ENCODE measurements at places on chromosomes 11 and 22.
A peak's percentile ranks its signal among the peaks of the same experiment; 100 is the strongest.

DNA sequence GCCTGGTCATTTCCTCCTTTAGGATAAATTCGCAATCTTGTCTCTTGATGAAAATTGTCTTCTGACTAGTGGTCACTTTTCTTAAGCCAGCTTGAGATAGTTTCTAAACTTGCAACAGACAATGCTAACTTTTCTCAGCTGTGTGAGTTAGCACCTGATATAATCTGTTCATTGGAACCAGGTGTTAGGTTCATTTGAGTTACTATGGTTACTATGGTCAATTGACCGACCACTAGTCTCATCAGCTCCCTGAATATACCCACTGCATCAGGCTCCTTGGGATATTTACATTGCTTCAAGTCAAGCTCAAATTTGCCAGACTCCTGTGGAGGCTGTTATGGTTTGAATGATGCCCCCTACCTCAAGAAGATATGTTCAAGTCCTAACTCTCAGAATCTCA, 54.5 kb downstream of the SC5D start:
- no peak for DNase-seq

DNA sequence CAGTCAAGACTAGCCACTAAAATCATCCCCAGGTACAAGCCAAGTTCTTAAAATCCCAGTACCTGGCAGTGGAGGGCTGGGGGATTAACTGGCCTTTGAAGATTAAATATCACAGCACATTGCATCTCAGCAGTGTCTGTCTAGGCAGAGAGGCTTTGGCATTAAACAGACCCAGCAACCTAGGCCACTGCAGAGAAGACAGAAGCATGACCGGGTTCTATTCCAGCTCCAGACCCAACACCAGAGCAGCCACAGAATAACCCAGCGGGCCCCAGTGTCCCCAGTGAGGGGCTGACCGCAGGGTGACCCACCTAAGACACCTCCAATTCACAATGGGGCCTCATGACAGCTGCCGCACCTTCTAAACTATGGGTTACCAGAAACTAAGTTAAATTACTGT, 88.2 kb downstream of the SHANK2 start:
- no peak for DNase-seq

DNA sequence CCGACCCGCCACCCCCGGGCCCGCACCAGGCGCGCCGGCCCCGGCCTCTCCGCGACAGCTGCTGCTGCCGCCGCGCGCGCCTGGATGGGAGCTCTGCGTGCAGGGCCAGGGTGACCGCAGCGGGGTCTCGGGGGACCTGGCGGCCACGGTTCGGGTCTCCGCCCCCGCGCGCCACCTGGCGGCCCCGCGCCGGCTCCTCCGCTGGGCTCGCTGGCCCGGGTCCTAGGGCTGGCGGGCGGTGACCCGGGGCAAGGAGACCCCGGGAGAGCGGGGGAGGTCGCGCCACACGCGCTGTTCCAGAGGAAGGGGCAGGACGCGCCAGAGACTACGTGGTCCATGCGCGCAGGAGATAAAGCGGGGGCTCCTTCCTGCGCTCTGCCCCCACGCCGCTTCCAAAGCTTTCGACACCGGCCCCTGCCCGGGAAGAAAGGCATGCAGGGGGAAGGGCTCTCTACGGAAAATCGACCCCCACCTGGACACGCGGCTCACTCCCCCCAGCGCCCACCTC, 562 bp downstream of the SHANK2 start:
- DNase-seq, result peak; percentile 52

DNA sequence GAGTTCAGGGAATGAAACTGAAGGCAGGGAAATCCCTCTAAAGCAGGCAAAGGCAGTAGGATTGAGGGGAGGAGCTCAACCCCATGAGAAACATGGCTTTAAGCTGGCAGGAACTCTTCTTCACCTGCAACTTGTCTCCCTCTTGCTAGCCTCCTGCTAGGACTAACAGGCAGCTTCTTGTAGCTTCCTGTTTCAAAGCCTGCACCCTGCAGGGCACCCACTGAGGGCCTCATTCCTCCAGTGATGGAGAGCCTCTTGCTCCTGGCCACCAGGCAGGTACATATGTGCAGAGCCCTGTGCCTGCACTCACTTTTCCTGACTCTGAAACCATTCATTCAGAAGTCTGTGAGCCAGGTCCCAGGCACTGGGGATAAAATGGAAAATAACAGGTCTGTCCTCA, 137.0 kb downstream of the SERGEF start:
- no peak for DNase-seq

GRCh38 chr22:44033694-44034093, 9.6 kb downstream of the PARVB start:
- no peak for DNase-seq

- DNase-seq, result peak; percentile 67
These were observed 6.7 kb upstream of the AHNAK start for GRCh38 chr11:62553080-62553838.

GRCh38 chr22:49091451-49091850, 736.2 kb downstream of the BRD1 start:
- no peak for DNase-seq

GRCh38 chr11:57978686-57979531, 44.8 kb upstream of the OR9Q1 start:
- DNase-seq, result no peak

GRCh38 chr22:35835267-35835997, 117.8 kb downstream of the APOL5 start:
- DNase-seq, result no peak

- no peak for DNase-seq
These were observed 7.7 kb upstream of the GLYATL1B start for GRCh38 chr11:59078435-59078834.

- no peak for DNase-seq
These were observed 167.3 kb downstream of the TBC1D22A start for GRCh38 chr22:46929710-46930204.

DNA sequence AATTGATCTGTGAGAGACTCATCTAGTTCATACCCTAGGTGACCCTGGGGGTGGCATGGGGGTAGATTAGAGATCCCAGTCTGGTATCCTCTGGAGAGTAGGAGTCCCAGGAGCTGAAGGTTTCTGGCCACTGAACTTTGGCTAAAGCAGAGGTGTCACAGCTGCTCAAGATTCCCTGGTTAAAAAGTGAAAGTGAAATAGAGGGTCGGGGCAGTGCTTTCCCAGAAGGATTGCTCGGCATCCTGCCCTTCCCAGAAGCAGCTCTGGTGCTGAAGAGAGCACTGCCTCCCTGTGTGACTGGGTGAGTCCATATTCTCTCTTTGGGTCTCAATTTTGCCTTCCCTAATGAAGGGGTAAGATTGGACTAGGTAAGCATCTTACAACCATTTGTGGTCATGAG, 653 bp downstream of the IL18BP start:
- DNase-seq, result no peak

- DNase-seq, result no peak
These were observed 802 bp downstream of the TENM4 start for GRCh38 chr11:79439886-79440570.

GRCh38 chr22:37213941-37214730, 1.9 kb upstream of the SSTR3 start:
- no peak for DNase-seq

DNA sequence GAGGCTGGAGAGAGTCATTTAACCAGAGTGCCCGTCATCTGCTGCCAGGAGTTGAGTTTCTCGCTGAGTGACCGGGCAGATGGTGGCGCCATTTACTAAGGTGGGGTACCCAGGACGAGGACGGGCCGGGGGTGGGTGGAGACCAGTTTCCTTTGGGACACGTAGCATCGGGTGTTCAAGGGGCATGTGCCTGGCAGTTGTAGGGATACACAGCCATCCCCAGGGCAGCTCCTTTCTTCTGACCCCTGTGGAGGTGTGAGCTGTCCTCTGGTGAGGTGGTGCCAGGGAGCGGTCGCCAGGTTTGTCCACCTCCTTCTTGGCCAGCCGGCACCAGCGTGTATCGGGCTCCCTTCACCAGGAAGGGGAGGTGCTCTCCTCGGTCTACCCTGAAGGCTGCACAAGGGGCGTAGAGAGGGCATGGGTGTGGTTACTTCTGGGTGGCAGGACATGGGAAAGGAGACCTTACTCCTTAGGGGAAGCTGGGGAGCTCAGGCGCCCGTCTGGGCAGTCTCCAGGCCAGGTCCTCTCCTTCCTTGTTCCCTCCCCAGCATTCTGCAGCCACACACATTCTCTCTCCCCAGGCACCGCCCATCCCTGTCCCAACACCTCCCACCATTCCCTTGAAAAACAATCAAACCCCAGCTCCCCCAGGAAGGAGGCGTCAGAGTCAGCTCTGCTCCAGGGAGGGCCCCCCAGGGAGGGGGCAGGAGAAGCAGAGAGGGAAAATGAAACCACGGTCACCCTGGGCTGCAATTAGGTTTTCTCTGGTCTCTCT, 10.3 kb upstream of the MB start:
- DNase-seq, result peak; percentile 26

GRCh38 chr11:47001781-47002181, 65.2 kb downstream of the CSTPP1 start:
- no peak for DNase-seq

- DNase-seq, result no peak
These were observed 3.1 kb upstream of the IRAG1 start for GRCh38 chr11:10696468-10697322.

GRCh38 chr11:72069787-72070251, 10.5 kb downstream of the NUMA1 start:
- no peak for DNase-seq

DNA sequence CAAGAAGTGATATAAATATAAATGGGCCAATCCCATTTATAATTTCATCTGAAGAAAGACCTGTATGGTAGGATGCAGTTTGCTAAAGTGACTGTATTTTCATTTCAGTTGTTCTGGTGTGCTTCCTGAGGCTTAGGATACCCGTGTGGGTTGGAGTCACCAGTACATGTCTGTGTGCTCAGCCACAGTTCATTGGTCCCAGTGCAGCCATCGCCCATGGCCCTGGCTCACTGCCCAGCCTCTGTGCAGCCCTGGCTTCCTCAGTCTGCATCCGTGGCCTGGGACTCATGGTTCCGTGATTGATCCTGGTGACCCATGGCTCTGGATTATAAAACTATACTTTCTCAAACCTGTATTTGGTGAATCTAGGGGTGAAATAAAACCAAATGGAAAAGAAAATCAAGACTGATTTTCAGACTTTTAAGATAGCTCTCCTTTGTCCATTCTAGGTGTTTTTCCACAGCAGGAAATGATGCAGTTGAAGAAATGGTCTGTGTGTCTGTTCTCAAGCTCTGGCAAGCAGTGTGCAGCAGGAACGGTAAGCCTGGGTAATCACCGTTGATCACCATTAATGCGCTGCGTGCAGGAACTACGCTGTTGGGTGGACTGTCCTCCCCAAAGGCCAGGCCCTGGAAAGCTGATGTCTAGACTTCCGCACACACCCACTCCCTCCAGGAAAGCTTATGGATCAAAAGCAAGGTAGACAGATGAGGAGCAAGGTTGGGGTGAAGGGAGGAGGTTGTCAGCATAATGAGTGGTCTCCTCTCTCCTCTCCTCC, 27.2 kb downstream of the TTC12 start:
- no peak for DNase-seq

- peak; percentile 52 for DNase-seq
These were observed 13.0 kb upstream of the OR6A2 start for GRCh38 chr11:6812390-6813005.

DNA sequence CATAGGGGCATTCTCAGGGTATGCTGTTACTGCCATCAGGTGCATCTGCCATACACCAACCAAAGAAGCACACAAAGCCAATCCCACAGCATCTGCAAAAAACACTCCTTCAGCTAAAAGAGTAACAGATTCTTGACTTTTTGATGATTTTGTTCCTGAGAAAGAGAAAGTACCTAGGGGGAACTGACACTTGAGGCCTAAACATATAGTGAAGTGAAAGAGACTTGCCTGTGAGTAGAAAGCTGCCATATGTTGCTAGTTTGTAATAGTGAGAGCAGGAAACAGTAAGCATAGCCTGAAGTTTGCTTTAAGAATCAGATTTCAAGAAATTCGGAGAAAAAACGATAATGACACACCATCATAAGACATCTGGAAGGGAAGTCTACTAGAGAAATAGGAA, 97.9 kb upstream of the CTSC start:
- DNase-seq, result no peak

DNA sequence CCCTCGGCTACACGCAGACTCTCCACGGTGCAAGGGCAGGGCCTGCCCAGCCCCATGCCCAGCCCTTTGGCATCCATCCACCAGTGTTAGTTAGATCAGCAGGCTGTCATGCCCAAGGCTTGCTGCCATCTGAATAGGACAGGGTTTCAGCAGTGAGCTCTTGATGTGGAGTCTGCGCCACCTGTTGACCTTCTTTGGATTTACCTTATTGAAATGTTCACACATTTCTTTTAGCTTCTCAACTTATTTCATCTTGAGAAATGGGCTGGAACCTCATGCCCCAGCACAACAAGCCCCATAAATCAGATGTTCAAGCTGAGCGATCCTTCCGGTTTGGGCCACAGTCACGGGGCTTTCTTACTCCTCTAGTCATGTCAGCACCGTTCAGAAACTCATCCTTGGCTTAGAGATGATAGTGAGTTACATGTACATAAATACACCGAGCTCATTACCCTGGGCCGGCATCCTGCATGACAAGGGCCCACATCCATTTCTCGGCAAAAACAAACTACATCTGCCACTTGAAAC, 61.7 kb downstream of the PARVB start:
- peak; percentile 35 for DNase-seq

- no peak for DNase-seq
These were observed 936 bp downstream of the BRD1 start for GRCh38 chr22:49826603-49827270.

DNA sequence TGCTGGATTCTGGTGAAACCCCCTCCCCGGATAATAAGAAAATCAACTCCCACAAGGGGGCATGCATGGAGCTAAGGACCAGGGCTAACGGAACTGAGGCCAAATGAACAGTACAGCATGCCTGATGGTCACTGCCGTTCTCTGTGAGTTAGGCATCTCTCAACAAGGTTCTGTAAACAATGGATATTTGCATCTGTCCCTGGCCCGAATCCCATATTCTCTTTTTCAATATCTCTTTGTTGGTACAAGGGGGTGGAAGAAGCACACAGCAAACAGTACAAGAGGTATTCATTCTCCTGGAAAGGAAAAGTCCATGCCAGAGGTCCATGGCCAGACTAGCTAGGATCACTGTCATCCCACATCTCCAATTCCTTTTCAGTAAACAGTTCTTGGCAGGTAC, 32.2 kb upstream of the APOA1 start:
- no peak for DNase-seq

- DNase-seq, result no peak
These were observed 59.9 kb upstream of the FGF3 start for GRCh38 chr11:69878927-69879728.

Measured in HAP-1 (cell line).